NCI-H187 (cell line): ENCODE measurements at places on chromosomes 16 and 17.

GRCh38 chr17:46943218-46943500 is 20.2 kb downstream of the GOSR2 start:
- DNase-seq = no peak

GRCh38 chr17:48701864-48702532 is 20.3 kb downstream of the PRAC1 start:
- DNase-seq = no peak

DNA sequence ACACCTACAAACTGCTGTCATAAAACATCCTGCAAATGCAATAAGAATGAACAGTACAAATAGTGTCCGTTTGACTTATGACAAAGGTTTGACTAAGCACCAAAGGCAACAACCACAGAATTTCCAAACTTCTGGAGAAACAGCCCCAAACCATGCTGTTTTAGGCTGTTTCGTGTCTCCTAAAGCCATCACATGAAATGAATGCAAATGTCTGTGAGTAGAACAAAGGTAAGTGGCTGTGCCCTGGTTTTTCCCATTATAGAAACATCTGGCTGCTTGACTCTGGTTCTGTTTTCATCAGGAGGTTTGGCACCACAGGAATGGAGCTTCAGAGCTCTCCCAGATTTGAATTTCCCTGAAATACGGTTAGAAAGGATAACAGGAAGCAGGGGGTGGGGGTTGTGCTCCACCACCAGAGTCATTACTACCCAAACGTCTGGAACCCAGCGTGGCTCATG is 4.6 kb upstream of the EMP2 start:
- DNase-seq = no peak

DNA sequence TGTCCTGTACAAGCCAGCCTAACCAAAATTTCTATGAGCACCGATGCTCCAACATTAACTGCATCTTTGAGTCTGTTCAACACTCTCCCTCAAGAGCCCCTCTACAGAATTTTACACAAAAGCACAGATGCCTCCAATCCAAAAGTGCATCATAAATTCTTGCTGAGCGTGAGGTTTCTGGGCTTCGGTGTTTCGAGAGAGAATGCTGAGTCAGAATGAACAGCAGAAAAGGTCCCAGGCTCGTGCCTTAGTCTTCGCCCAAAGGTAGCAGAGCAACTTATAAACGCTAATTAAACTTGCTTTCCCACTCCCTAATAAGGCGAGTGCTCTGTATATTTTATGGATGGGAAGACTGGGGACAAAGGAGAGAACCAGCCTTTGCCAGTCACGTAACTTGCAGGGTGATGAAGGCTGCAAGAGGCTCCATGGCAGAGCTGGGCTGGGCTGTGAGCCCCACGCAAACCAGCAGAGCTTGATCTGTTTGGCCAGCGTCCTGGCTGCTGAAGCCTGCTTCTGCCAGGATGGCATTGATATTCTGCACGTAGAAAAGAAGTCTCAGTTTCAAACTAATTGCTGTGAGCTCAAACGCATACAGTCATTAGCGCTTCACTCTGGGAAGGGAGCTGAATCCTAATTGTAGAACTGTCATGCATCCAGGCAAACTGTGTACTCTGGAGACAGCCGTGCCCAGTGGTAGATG is 138.5 kb downstream of the DNAH9 start:
- DNase-seq = no peak

DNA sequence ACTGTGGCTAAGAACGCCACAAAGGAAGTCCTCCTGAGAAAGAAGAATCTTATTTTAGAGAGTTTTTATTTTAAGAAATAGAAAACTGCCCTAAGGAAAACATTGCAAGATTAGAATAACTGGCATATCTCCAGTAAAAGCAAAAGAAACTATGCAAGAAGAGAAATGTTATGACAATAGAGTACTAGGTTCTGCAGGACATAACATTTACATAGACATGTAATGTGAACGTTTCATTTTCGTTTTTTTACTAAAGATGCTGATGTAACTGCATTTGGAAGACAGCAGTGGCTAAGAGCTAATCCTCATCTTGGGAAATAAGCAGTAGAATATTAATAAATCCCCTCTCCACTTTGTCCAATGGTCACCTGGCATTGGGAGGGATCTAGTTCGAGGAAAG is 7.8 kb upstream of the ASGR2 start:
- DNase-seq = no peak

GRCh38 chr16:60776281-60776680 is 1260.0 kb downstream of the CDH8 start:
- DNase-seq = no peak

- DNase-seq = no peak
Measured at GRCh38 chr16:57444711-57445110, 2.5 kb downstream of the CIAPIN1 start.

DNA sequence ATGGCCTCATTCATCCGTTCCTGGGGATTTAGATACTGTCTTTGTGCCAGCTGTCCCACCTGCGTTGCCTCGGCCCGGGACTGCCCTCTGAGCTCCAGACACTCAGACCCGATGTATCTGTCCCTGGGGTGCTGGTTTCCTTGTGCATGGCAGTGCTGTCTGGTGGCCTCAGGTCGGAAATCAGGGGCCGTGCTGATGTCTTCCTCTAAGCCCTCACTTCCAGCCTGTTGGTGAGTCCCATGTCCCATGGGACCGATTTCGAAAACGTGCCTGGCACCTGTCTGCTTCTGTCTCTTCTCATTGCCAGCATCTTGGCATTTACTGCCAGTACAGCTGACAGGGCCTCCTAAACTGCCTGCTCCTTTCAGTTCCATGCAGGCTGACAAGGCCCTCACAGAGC is 22.1 kb downstream of the NT5M start:
- no peak for DNase-seq

DNA sequence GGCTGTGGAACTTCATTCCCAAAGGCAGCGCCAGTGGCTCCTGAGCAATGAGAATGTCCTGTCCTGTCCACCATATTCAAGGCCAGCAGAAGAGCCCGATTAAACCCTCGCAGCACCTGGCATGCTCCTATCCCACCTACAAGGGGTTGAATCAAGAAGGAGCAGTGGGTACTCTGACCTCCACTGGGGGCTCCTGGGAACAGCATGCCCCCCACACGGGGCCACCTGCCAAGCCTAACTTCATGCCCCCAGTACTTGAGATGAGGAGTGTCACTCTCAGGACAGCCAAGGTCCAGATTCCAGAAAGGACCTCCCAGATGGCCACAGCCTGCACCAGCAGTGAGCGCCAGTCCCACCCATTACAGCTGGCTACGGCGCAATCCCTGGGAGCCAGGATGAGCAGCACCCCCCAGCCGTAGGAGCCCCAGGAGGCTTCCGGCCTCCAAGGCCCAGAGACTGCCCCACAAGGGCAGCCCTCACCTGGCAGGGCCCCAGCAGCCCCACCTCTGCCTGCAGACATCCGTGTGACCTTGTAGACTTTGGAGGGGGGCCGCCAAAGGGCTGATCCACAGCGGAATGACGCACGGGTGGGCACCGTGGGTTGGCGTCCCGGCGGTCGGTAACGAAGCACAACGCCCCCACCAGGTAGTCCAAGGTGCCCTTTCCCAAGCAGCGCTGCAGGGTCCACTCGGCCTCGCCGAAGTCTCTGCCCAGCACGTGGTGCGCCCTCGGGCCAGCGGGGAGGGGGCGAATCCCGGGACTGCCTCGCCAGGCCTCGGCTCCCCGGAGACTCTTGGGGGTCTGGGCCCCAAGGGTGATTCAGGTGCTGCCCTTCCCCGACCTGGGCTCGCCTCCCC is 1.0 kb upstream of the MPDU1 start:
- no peak for DNase-seq

- DNase-seq = no peak
Measured at GRCh38 chr16:71700831-71701230, 23.7 kb downstream of the PHLPP2 start.

DNA sequence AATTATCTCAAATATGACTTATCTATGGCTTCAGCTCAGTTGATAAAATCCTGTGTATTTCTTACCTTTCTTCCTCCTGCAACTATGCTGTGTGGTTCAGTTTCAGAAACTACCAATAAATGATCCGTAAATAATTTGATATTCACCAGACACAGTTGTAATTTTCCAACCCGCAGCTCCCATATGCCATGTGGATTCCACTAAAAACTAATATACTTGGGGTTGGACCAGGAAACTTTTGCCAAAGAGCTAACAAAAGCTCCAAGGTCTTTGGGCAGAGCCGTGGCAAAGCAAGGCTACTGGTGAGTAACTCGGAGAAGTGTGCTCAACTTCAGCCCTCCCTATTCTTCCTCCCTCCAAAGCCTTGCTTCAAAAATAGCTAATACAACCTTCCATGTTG is 2.3 kb upstream of the CHST6 start:
- DNase-seq = no peak

DNA sequence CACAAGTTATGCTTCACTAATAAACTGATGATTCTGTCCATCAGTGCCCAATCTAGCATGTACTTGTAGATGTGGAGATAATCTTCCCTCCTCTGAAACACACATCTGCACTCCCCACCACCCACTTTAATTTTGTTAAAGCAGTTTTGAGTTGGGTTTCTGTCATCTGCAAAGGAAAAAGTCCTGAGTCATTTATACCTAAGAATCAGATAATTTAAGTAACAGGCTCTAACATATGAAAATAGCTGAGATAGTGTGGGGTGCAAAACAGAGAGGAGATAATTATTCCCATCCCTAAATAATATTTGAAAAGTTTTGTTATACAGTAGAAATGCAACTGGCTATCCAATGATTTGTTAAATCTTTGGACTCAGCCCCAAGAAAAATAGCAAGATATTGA is 67.7 kb upstream of the ALOX12 start:
- no peak for DNase-seq

DNA sequence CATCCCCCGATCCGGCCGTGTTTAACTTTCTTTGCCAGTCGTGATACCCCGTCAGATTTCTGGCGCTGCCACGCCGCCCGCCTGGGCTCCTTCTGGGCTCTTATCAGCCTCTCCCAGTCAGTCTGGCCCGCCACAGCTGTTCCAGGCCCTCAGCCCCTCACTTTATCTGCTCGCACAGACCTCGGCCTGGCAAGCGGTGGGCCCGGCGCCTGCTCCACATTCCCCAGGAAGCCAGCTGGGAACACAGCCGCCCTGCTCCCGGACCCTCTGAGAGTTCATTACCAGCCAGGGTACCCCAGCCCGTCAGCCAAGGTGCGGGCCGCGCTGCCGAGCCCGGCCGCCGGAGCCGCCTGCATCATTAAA is 157.5 kb downstream of the ZNF423 start:
- no peak for DNase-seq

GRCh38 chr16:76577003-76577402 is 299.8 kb downstream of the CNTNAP4 start:
- DNase-seq = no peak

- DNase-seq = no peak
Measured at GRCh38 chr17:46950997-46951621, 27.9 kb downstream of the RPRML start.

DNA sequence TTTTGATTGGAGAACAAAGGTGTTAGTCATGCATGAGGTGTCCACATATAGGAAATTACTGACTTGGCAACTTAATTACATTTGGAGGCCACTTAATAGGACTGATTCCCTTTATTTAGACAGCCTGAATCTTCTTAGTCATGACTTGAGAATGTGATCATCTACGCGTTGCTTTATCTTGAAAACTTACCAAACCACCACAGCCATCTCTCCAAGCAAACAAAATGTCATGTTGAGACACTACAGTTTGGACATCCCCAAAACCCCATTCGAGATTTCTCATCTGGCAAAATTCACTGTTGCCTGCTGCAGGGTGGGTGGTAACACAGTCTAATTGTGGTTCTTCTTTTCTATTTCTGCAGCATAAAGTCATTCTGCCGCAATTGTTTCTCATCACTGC is 176.5 kb upstream of the CDH5 start:
- DNase-seq = no peak

GRCh38 chr17:19579867-19580565 is 46.4 kb downstream of the SLC47A1 start:
- DNase-seq = no peak

DNA sequence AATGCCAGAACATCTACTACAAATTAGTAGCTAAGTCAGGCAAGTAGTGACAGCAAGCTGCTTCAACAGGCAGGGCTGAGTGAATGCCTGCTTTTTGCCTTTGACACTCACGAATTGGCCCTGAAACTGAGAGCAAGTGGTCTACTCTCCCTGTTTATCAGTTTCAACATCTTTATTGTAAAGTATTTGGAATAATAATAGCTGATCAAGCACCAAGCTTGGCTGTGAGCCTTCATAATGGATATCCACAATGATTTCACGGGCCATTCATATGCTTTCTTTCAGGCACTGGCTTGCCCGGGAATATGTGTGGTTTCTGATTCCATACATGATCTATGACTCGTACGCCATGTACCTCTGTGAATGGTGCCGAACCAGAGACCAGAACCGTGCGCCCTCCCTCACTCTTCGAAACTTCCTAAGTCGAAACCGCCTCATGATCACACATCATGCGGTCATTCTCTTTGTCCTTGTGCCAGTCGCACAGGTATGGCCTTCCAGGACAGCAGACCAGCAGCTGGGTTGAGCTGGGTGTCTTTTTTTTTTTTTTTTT is 5.2 kb downstream of the TLCD3A start:
- DNase-seq = no peak

DNA sequence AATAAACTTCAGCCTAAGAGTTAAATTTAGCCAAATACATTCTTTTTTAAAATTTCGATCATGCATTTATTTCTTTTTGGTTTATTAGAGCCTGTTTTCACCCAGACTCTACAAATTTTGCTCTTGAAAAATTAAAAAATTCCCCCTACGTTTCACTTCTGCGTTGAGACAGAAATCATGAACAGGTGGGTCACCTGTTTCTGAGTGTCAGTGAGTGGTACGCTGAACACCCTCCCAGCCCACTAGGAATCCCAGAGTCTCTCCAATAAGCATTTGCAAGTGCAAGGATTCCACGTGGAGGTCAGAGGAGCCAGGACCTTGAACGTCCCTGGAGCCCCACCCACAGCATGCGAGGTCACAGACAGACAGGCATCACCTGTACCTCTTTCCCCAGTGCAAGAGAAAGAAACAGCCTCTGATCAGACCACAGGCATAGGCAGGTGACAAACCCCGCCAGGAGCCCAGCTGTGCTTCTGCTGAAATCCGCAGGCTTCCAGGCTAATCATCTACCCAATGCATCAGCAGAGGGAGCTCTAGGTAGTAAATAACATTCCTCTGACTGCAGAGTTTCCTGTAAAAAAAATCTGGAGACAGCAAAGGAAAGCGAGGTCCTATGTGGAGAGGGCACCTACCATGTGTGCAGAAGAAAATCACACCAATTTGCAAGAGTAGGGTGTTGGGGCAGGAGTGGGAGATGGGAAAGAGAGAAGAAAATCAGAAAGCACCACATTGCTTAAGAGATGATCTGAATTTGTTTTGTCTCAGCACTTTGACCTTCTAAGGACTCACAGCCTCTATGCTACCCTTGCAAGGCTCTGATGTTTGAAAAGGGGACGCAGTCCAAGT is 5.9 kb upstream of the XYLT1 start:
- no peak for DNase-seq

- no peak for DNase-seq
Measured at GRCh38 chr16:56779906-56780305, 50.0 kb downstream of the NUP93 start.

GRCh38 chr17:14886200-14886739 is 378.9 kb downstream of the PMP22 start:
- no peak for DNase-seq

GRCh38 chr17:59620518-59621259 is 994 bp downstream of the CLTC start:
- DNase-seq = no peak
